Stimulated activated memory B cell treated with anti-CD40 and anti-IgM and Interleukin-4, amounts not matched to agents 10 μg/mL and 1 μg/mL and 100 μg/mL, for 72 hours (primary cell): ENCODE measurements at places on chromosomes 7 and 10.

GRCh38 chr7:4727914-4728705, 46.0 kb downstream of the FOXK1 start:
- no peak for ATAC-seq

DNA sequence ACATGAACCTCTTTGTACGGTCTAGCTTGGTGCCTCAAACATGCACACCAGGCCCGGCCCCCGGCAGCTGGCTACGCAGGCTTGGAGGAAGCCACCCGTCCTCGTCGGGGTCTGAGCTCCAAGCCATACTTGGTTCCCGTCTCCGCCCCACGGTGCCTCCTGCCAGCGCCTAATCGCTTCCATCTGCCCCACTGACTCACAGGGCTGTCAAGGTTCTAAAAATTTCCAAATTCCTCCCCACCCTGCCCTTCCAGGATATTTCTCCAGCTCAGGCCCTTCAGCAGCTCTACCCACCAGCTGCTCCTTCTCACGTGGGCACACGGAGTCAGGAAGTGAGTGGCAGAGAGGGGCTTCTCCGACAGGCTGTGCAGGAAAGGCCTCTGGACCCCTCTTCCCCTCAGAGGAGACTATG, 38.8 kb downstream of the TMEM270 start:
- no peak for ATAC-seq

DNA sequence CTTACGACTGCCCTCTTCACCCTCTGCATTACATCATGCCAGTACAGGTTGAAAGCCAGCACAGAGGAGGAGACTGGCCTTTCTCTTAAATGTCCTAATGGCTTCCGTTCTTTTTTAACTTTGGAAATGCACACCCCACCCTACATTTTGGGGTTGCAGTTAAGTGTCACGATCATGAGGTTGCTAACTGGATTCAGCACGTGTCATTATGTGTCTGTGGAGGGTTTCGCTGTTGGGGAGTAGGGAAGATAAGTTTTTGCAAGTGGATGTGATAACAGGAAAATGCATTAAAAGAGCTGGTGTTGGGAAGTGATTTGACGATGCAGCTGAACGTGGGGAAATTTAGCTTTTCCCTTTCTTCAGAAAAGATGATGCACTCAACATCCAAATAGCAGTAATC, 135.9 kb downstream of the LRRC4 start:
- ATAC-seq: no peak

- no peak for ATAC-seq
These were observed 70.2 kb upstream of the EXOC6 start for GRCh38 chr10:92778091-92778490.

GRCh38 chr10:525565-526315, 163.7 kb downstream of the DIP2C start:
- no peak for ATAC-seq

DNA sequence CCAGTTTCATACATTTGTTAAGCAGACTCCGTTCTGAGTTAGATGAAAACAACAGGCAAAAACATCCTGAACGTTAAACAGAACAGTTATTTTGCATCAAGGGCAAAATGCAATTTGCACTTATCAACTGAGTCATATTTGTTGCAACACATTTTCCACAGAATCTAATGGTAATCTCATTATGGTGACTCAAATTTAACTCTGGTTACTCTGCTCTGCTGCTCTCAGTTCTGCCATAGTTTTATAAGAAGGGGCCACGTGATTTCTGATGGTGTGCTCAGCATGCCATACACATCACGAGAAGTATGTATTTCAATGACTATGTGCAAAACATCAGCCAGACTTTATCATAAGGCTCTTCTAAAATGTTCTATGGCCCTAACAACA, 148.8 kb downstream of the CHCHD3 start:
- ATAC-seq: no peak

- ATAC-seq: no peak
These were observed 92.0 kb upstream of the PRR15 start for GRCh38 chr7:29471444-29472138.

DNA sequence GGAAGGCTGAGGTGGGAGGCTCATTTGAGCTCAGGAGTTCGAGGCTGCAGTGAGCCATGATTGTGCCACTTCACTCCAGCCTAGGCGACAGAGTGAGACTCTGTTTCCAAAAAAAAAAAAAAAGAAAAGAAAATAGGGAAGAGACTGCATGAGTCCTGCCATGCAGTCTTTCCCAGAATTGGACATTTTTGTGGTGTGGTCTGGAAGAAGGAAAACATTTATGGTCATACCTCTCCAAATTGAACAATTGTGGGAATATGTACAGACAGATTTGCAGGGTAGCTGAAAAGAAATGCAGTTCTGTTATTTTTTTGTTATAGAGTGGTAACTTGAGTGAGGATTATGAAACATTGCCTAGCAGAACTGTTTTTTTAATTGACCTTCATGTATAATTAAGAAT, 198.1 kb downstream of the AUTS2 start:
- ATAC-seq: no peak

GRCh38 chr10:29715296-29715695, 80.5 kb upstream of the SVIL start:
- ATAC-seq: no peak

GRCh38 chr10:92076722-92077121, 153.2 kb downstream of the BTAF1 start:
- ATAC-seq: no peak

DNA sequence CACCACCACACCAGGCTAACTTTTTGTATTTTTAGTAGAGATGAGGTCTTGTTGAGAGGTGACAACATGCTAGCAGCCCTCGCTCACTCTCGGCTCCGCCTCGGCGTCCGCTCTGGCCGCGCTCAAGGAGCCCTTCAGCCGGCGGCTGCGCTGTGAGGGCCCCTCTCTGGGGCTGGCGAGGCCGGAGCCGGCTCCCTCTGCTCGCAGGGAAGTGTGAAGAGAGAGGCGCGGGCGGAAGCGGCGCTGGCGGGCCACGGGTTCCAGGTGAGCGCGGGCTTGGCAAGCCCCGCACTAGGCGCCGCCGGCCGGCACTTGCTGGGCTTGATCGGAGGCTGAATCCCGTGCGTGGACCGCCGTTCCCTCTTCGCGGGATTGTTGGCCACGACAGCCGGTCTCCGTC, 83.0 kb downstream of the EEPD1 start:
- ATAC-seq: no peak

DNA sequence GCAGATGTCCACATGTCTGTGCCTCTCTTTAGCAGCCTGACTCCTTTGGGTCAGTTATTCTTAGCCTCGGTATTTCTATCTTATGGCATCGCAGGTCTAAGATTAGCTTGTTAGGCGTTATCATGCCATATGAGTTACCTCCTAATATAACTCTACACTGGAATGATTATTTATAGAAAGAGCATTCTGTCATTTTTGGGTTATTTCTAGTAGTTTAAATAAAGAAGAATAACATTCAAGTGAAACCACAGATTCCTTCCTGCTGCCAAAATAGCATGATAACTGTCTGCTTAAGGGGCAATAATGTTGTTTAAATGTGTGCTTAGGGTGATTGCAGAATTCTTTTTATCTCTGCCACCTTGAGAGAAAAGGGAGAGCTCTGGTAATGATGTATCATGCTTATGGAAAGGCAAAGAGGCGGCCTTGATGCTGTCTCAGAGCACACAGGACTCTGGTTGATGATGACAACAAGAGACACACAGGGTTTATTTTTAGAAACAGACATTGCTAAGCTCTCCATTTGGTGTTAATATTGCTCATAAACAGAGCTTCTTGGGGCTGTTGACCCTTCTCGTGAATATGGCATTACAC, 10.4 kb downstream of the HDAC9 start:
- peak; percentile 60 for ATAC-seq

GRCh38 chr7:32047801-32048200, 22.4 kb downstream of the PDE1C start:
- no peak for ATAC-seq

DNA sequence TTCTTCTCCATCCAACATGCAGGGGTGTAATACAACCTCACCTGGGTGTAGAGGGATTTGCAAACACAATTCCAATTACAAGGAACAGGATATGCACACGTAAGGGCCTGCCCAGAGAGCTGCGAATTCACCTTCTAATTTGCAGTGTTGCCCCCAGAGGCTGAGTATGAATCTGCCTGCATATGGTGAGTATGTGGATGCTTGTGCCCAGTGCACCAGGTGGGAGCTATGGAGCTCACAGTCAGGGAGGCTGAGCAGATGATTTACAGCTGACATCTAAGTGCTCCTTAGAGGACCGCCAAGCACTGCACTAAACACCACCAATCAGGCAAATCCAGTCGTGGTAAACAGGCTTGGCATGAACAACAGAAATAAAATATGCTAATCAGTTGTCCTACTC, 132.0 kb downstream of the RELN start:
- no peak for ATAC-seq

DNA sequence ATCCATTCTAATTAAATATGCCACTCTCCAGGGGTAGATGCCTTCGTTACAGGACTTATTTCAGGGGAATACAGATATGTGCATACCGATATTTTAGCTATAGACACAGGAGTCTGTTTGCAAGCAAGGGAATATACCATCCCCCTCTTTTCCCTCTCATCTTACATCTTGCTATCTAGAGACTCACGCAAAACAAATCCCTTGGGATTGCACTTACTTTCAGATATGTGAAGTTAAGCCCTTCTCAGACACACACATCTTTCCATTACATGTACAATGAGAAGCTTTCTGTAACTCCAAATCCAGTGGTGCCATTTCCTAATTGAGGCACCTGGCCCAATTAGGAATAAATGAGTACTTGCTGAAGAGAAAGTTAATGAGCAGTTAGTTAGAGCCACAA, 250.4 kb upstream of the FZD8 start:
- ATAC-seq: no peak

GRCh38 chr7:100430493-100431285, 1.1 kb downstream of the MEPCE start:
- no peak for ATAC-seq

GRCh38 chr7:83684928-83685327, 36.0 kb upstream of the SEMA3E start:
- no peak for ATAC-seq

- ATAC-seq: peak; percentile 81
These were observed 22.4 kb upstream of the AHR start for GRCh38 chr7:17275749-17276671.

DNA sequence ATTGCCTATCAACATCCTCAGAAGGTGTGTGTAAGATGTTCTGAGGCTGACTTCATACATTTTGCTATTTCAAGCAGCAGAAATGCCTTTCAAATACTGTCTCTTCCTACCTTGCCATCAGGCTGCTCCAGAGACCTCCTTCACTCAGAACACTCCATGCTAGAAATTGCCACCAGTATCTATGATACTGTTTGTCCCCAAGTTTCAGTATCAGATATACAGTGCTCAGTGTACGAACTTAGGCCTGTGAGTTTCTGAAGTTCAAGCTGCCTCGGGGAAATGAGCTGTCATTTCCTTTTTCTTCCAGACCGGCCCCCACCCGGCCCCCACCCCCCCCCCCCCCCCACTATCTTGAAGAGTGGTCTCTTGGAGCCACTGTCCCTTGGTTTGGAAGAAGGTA, 373.4 kb upstream of the CHRM2 start:
- ATAC-seq: no peak

GRCh38 chr7:10429031-10429430, 544.6 kb upstream of the PHF14 start:
- no peak for ATAC-seq

- no peak for ATAC-seq
These were observed 9.6 kb downstream of the EPC1 start for GRCh38 chr10:32337350-32337749.

- no peak for ATAC-seq
These were observed 46.9 kb downstream of the EGFR start for GRCh38 chr7:55065511-55066229.

- ATAC-seq: no peak
These were observed 26.1 kb downstream of the PRSS58 start for GRCh38 chr7:142231716-142232115.

DNA sequence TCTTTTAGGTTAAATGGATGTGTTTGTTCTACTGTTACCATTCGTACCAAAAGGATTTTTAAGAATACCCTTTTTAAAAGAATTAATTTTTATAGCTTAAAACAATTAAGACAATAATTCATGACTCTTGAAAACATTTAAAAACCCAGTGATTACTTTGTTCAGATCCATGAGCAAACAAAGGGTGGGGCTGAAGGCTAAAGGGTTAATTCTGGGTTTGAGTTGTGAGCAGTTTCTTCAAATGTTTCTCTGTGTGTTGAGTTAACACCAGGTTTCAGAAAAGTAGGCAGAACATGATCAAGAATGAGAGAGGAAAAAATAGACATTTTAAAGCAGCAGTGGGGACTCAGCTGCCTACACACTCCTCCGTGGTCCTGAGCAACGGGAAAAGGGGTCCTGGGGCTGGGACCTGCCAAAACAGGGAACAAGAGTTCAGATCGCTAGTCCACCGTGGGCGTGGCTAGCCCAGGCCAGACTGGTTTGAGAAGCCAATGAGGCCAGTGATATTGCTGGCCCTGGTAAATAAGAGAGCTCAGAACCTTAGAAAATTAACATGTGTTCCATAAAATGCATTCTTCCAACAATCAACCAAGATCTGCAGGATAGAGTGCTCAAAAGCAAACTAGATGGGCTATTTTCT, 14.9 kb upstream of the EZH2 start:
- ATAC-seq: no peak

DNA sequence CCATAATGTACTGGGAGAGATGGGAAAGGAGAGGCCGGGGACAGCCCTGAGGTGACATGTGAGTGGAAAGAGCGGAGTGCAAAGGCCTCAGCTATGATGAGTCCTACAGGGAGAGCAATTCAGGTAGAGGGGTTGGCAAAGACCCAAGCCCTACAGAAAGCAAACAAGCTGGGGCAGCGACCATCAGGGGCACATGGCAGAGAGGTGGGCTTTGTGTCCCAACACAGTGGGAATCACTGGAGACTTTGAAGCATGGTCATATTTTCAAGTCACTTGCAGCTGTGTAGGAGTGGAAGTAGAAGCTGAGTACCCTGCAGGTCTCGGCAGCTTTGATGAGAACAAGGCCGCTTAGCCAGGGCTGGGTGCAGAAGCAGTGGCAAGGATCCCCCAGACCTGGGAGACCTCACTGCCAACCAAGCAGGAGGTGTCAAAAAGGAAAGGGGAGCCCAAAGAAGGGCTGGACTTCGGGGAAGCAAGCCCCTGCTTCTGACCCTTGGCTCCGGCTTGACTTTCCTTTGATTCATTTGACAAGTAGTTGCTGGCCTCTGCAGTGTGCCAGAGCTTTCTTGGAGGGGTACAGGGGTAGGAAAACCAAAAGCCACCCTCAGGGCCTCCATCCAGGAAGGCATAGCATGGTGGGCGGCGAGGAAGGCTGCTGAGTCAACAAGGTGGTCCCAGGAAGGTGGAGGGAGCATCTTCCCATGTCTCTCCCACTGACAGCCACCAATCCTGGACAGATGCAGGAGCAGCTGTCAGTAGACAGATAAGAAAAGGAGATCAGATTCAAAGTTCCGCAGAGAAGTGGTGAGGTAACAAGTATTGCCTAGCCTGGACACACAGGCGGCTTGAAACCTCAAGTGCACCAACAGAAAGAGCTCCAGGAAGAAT, 1.9 kb upstream of the PGAM2 start:
- no peak for ATAC-seq

DNA sequence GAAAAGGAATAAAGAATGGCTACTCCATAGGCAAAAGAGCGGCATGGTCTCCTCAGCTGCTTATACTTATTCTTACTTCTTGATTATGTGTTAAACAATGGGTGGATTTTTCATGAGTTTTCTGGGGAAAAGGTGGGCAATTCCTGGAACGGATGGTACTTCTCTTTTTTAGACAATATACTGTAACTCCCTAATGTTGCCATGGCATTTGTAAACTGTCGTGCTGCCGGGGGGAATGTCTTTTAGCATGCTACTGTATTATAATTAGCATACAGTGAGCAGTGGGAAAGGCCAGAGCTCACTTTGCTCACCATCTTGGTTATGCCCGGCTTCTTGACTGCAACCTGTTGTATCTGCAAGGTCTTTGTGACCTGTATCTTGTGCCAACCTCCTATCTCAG, 372.1 kb upstream of the AKR1E2 start:
- ATAC-seq: no peak
